ENCODE measurements at places on chromosomes 6 and 20.

DNA sequence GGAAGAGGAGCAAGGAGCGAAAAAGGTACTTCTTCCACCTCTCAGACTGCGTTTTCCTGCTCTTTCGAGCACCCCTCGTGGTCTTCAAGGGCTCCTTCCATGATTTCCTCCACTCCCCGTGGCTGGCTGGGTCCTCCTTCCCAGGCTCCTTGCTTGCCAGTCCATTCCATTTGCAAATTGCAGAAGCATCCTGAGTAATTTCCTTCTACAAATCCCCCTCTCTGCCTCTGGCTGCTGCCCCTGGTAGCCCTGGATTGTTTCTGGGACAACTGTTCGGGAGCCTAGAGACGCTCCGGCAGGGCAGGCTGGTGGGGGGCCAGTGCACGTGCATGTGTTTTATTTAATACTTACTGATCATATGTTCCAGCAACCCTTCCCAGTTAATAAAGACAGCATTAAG, 173.1 kb downstream of the ZMYND8 start:
- no peak for DNase-seq

DNA sequence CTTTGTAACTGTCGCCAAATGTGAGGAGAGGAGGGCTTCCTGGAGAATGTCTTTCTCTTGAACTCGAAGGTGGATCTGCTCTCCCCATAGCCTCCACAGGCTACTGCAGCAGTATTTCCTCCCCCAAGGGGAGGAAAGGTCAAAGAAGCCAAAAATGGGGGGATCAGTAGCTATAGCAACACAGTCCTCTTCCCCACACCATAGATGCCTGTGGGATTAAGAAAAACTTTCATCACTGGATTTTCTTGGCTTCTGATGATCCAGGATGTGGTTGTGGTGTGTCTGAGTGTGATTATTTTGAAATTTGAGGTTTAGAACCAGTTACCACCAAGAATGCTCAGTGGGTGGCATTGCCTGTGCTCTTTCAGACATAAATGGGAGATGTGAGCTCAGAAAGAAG, 140.1 kb upstream of the SPACA1 start:
- no peak for DNase-seq

GRCh38 chr6:85866758-85867401, 224.2 kb upstream of the SYNCRIP start:
- DNase-seq: no peak

GRCh38 chr6:89251170-89251569, 34.0 kb upstream of the GABRR1 start:
- no peak for DNase-seq

DNA sequence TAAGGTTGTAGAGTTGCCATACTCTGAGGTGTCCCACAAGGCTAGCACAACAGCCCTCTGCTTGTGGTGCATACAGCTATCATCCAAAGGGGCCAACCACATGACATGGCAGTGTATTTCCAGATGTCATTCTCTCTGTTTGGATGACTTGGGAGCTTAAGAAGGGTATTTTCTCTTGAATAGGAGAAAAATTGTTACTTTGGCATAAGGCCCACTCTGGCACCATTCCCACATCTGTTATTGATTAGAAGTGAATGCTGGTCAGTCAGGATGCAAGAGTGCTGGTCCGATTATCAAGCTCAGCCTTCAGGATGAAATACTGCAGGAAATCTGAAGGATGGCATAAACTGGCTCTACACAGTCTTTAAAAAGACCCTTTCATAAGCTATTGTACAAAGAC, 83.6 kb upstream of the C20orf144 start:
- no peak for DNase-seq

- no peak for DNase-seq
Observed at GRCh38 chr6:132537977-132538376, at the start of gene TAAR9. Gene TAAR9 (plus strand): TSS chr6:132538277. CDS start chr6:132538290, 13 bp downstream.

DNA sequence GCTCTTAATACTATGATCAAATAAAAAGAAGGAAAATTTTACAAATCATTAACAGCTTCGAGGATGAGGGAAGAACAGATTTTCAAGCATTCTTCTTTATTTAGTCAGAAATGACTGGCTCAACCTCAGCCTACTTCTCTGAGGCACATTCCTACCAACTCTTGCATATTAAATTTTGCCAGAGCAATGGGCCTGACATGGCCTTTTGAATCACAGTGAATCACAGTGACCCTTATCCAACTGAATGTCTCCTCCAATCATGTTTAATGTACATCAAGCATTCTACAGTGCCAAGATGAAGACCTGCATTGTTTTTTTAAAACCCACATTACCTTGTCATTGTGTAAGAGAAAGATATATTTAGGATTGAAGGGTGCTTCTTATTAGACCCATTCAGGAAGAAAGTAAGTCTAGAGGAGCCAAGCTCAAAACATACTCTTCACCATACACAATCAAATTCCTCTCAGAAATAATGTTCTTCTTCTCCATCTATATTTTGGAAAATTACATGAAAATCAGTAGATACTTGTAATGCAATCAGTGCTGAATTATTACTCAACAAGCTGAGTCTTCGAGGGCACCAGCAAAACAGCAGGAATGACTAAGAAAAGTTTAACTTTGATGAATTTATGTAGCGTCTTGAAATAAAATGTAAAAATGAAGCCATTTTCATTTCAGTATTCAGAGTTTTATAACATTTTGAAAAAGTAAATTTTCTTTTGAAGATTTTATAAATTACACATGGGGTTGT, 44.1 kb upstream of the MOXD1 start:
- DNase-seq: no peak

DNA sequence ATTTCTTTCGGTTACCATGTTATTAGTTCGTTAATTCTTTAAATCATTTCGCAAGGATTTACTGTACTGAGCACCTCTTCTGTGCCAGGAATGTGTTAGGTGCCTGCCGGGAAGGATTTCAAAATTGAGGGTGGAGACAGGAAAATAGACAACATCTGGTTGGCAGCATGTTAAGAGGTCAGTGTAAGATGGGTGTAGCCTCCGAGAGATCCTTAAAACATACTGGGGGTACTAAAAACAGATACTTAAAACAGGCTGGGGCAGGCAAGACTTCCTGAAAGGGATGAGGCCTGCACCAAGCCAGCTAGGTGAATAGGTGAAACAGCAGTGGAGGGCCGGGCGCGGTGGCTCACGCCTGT, 178.0 kb upstream of the SGK1 start:
- no peak for DNase-seq

- DNase-seq: no peak
Observed at GRCh38 chr6:13910443-13910842, 14.3 kb upstream of the RNF182 start.

- no peak for DNase-seq
Observed at GRCh38 chr6:56933650-56934049, 21.3 kb upstream of the BEND6 start.

- no peak for DNase-seq
Observed at GRCh38 chr6:150535818-150536220, 63.9 kb upstream of the PLEKHG1 start.

GRCh38 chr20:60624066-60624465, 628.0 kb upstream of the CDH4 start:
- no peak for DNase-seq

DNA sequence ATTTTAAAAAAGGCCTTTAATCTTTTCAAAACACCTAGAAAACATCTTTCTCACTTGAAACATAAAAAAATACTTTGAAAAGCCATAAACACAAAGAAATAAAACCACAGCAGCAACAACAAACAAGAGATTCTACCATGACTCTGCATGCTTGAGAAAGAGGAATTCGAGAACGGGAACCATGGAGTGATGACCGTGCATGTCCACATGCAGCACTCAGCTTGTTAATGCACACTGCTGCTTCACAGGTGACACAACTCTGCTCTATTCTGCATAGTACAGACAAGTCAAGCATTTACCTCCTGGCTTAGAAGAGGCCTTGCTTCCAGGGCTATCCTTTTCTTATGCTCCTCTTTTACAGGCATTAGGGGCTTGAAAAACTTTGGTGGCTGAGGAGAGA, 64.9 kb upstream of the NUP153 start:
- no peak for DNase-seq

- DNase-seq: no peak
Observed at GRCh38 chr6:118886641-118887040, 7.3 kb upstream of the ASF1A start.

DNA sequence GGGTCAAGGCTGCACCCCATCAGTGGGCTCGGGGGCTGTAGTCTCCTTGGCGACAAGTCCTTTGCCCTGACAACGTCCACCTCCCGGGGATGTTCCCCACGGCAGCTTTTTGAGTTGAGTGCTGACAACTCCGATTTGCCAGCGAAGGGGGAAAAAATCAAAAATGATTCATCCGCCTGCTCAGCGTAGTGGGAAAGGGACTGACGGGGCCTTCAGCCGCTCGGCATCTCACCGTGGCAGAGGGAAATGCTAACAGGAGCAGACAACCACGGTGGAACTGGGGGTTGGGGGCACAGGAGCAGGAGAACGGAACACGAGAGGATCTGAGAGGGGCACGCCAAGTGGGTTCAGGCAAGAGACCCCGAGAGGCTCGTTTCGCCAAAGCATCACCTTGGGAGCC, 173.7 kb downstream of the TFAP2C start:
- DNase-seq: no peak

GRCh38 chr20:39067526-39068216, 105.5 kb downstream of the DHX35 start:
- no peak for DNase-seq

GRCh38 chr6:54115966-54116365, 4.7 kb downstream of the MLIP start:
- DNase-seq: no peak

DNA sequence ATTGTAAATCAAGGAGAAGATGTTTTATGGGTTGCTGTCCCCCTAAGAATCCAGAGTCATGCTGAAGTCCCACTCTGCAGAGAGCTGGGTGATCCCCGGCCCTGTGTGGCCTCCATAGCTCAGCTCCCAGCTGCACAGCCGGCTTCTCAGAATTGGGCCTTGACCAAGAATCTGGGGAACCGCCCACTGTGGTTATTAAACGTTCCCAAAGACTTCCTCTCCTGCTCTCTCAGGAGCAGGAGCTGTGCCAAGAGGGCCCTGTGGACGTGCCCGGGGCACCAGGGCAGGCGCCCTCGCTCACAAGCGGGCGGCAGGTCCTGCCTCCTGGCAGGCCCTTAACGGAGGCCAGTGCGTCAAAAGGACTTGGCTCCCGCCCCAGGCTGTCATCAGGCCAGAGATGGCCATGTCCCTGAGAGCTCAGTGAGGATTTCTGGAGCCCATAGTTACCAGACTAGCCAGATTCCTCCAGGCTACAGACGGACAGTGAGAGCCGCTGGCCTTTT, 30.4 kb downstream of the ZC3H12D start:
- DNase-seq: no peak

DNA sequence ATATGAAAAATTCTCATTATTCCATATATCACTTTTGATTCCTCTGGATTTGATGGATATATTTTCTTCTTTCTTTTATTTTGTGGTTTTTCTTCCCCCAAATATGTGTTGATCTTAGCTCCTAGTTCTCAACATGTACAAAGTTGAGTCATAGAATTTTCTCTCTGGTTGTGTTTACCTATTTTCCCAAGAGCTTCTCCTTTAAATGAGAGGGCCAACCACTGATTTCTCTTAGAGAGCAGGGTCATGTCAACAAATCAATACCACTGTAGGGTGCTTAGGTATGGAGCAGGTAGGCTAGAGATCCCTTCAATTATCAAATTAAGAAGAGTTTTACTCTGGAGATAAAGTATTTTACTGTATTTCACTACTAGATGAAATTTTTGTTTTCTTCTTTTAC, 145.7 kb downstream of the BMP5 start:
- DNase-seq: no peak

- DNase-seq: no peak
Observed at GRCh38 chr6:43707767-43708166, 20.2 kb upstream of the MRPS18A start.

- no peak for DNase-seq
Observed at GRCh38 chr6:3918469-3918868, 69.3 kb downstream of the FAM50B start.

- no peak for DNase-seq
Observed at GRCh38 chr20:9415426-9415825, 99.0 kb upstream of the LAMP5 start.

- no peak for DNase-seq
Observed at GRCh38 chr20:53453076-53453475, 140.6 kb downstream of the ZNF217 start.

DNA sequence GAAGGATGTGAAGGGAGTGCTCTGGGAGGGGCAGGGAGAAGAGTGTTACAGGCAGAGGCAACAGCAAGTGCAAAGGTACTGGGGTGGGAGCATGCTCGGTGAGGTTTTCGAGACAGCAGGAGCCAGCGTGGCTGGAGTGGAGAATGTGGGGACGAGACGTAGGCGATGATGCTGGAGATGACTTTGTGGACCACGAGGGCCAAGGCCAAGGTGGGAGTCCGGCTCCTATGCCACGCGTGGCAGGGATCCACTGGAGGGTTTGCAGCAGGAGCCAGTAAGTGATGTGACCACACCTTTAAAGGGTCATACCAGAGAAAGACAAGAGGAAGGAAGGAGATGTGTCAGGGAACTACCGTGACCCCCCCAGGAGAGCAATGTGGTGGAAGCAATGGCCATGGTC, 7.3 kb downstream of the PTGIS start:
- DNase-seq: no peak
